AG09319 (cell line): ENCODE measurements at places on chromosomes 16 and 17.

GRCh38 chr17:28366605-28367004 lies 1.6 kb upstream of the SEBOX start:
- no peak for DNase-seq

- DNase-seq: no peak
Observed at GRCh38 chr17:75895370-75896155, 1.2 kb downstream of the TRIM65 start.

DNA sequence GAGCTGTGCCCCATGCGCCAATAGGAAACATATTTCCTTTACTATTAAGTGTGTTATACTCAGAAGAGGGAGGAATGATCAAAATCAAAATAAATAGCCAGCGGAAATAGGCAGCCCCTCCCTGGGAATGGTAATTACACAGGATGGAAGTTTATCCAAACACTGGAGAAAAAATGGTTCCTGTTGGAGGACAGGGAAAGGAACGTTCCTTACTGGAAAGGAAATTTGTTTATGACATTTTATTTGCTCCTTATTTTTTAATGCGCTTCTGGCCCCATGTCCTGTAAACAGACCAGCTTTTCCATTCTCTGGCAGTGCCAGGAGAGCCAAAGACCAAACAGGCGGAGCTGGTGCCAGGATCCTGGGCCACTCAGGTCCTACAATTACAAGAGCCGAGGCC lies 273.7 kb downstream of the SOX9 start:
- DNase-seq: no peak

DNA sequence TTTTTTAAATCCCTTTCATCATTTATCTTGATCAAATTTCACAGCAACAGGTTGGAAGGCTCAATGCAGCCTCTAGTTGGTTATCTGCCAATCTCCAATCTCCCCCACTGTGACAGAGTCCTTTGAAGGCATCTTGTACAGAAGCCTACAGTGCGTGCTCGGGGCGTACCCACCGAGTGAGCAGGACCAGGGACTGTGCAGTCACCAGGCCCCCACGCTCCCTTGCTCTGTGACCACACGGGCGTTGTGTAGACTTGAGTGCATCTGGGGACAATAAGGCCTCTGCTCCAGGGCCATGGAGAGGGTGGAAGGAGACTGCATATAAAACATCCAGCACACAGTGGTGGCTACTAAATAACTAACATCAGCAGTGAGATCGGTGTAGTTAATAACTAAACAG lies 63.4 kb downstream of the GTF3C1 start:
- DNase-seq: no peak

DNA sequence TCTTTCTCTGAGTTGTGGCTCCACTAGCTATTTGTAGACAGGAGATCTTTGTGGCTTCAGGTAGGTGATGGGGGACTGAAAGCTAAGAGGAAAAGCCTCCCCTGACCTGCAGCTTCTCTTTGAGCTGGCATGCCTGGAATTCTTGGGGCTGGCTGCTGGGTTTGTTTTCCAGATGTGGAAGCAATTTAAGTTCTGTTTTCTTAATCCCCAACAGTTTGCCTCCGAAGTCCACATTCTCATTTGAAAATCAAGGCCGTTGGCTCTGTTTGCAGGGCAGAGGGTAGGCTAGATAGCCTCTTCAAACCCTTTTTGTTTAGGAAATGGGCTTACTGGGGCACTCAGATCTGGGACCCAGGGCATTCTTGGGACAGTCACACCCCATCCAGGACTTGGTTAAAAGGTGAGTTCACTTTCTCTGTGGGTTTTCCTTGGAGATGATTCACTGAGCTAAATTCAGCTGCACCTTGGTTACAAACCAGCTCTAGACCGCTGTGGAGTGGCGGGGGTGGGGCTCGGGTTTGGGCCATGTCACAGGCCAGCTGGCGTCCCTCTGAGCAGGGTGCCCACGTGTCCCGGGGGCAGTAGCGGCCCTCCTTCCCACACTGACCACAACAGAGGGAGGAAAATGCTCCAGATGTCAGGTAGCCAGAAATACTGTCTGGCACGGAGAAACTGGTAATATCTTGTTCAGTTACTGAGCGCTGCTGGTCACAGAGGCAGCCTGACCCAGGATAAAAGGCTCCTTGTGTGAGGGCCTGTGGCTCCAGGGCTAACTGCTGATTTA lies 108.5 kb downstream of the RAB11FIP4 start:
- no peak for DNase-seq

DNA sequence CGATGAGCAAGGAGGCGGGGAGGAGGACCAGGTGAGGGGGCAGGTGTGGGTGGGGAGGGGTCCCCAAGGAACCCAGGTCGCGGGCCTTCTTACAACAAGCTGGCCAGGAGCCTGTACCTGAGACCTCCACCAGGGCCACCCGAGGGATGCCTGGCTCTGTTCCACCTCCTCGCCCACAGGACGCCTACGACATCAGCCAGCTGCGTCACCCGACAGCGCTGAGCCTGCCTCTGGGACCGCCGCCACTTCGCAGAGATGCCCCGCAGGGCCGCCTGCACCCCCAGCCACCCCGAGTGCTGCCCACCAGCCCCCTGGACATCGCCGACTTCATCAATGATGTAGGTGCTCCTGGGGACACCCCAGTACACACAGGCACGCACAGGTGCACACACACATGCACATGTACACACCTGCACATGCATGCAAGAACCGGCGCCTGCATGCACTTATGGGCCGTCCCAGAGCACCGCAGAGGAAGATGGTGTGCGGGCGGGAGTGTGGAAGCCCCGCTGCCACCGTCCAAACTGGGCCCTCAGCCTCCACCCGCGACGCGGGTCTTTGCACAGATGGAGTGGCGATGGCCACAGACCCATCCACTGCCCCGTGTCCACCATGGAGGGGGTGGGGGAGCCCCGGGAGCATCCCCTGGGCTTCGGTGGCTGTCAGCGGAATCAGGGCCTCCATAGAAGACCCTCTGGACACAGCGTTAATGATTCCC lies 6.6 kb downstream of the SLC22A31 start:
- no peak for DNase-seq

DNA sequence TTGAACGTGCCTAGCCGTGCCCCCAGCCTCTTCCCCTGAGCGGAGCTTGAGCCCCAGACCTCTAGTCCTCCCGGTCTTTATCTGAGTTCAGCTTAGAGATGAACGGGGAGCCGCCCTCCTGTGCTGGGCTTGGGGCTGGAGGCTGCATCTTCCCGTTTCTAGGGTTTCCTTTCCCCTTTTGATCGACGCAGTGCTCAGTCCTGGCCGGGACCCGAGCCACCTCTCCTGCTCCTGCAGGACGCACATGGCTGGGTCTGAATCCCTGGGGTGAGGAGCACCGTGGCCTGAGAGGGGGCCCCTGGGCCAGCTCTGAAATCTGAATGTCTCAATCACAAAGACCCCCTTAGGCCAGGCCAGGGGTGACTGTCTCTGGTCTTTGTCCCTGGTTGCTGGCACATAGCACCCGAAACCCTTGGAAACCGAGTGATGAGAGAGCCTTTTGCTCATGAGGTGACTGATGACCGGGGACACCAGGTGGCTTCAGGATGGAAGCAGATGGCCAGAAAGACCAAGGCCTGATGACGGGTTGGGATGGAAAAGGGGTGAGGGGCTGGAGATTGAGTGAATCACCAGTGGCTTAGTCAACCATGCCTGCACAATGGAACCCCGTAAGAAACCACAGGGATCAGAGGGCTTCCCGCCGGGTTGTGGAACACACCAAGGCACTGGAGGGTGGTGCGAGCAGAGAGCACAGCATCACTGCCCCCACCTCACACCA lies 724 bp downstream of the GAA start:
- no peak for DNase-seq

GRCh38 chr16:25176136-25176535 lies 40.6 kb upstream of the AQP8 start:
- no peak for DNase-seq

DNA sequence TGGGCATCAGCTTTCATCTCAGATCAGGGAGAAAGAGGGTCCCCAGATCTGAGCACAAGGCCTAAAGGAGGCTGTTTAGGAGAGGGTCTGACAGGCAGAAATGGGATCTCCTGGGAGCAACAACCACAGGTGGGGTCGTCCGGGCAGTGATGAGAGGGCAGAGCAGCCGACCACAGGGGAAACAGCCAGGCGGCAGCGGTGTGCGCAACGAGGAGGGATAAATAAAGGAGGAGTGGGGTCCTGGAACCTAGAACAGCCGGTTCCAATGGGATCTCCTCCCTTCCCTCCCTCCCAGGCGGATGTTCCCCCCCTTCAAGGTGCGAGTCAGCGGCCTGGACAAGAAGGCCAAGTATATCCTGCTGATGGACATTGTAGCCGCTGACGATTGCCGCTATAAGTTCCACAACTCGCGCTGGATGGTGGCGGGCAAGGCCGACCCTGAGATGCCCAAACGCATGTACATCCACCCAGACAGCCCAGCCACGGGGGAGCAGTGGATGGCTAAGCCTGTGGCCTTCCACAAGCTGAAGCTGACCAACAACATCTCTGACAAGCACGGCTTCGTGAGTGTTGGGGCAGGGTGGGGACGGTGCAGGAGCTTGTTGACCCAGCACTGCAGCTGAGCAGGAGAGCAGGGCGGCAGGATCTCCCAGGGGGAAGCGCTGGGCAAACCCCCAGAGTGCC lies 1.9 kb downstream of the TBX2 start:
- DNase-seq: no peak

DNA sequence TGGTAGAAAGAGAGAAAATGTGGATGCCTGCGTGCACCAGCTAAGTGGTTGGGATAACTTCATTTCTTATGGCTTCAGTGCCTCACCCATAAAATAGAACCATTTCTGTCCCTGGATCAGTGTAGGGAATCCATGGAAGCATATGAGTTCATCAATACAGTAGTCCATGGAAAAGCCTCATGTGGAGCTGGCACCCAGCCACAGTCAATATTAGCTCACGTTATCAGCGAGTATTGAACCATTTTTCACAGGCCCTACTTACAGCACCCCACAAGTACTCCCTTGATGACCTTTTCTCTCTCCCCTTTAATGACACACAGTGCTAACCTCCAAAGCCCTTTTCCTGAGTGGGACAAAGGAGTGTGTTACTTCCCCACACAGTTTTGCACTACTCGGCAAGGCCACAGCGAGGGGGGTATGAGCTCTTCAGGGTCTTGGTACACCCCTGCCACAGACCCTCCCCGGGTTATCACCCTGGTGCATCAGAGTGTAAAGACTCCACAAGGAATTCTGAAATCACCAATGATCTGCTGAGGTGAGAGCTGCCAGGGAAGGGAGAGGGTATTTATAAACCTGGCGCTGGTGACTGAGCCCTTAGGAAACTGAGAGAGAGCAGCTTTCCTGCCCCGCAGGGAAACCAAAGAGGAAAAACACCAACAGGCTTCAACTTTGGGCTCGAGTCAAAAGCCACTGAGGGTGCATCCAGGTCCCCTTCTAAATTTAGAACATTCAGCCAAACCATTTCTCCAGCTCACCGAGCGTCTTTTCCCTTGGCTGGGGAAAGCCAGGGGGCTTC lies 36.9 kb downstream of the DYNLRB2 start:
- DNase-seq: no peak

DNA sequence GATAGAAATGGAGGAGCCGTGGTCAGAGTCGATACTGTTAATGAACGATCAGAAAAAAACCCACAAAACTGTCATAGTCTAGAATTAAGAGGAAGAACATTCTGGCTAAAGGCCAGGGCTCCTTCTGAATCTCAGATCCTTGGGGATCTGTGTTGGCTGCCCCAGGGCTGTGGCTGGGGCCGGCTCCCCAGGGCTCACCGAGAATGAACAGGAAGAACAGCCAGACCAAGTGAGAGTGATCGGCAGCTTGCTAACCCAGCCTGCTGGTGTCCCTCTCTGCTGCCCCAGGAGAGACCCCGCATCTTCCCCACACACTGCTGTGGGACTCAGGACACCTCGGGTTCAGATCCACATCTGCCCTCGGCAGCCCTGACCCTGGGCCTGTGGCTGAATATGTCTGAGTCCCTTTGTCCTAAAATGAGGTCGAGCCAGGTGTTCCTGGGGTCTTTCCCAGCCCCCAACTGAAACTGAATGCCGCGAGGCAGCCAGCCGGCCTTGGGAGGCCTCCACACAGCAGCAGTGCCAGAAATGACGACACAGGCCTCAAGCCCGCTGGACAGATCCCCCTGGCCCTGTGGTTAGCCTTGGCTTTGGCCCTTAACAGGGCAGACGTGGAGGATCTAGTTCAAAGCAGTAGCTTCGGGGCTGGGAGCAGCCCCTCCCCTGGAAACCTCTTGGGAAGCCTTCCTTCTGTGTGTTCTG lies 23.9 kb upstream of the CLEC18A start:
- DNase-seq: no peak

- DNase-seq: no peak
Observed at GRCh38 chr16:19625039-19625438, 69.5 kb downstream of the VPS35L start.

GRCh38 chr17:42680331-42680808 lies 1.3 kb downstream of the CCR10 start:
- no peak for DNase-seq
